Astrocyte (in vitro differentiated cells and primary cell): ENCODE measurements at places on chromosomes 4 and X. TPM values are rescaled to one million over a fixed set of nuclear protein-coding genes. Genes with fewer than 3 reads are reported as not detected.

DNA sequence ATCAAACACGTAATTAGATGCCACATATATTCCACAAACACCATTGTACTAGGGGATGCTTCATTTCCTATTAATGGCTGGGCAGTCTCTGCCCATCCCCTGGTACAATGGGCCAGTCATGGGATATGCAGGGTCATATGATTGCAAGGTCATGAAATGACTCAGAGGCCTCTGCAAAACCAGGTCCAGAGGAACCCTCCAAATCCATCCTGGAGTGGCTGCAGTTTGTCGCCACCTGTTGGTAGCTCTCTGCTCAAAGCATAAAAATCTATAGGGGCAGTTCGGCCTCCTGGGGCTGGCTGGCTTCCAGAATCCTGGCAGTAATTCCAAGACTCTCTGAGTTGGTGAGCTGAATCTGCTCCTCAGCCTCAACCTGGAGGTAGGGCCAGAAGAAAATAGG lies 22.9 kb upstream of the PUDP start:
- no peak for DNase-seq

The NRK gene
- 18.3 and 20.1 TPM in 2 replicates for total RNA-seq

- DNase-seq: peak; percentile 39
Observed at GRCh38 chrX:134599184-134599914, 58.9 kb downstream of the PLAC1 start.

DNA sequence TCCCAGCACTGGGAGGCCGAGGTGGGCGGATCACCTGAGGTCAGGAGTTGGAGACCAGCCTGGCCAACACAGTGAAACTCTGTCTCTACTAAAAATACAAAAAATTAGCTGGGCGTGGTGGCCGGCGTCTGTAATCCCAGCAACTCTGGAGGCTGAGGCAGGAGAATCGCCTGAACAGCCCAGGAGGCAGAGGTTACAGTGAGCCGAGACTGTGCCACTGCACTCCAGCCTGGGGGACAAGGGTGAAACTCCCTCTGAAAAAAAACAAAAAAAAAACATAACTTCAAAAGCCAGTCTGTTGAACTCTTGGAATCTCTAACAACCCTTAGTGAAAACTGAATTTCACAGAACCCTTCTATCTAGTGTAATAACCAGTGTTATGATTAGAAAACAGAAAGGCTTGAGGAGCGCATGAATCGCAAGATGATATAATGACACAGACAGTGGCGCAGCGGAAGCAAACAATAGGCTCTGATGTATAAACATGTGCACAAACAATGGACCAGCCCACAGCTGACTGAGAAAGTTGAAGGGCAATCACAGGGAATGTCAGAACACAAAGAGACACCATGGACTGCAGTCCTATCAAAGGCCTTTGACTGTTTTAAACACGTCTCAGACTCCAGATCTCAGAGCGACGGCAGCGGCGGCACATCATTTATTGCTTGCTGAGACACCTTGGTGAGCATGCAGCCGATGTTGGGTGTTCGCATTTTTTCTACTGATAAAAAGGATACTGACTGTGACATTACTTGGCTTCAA lies 81.6 kb downstream of the NSUN7 start:
- DNase-seq: no peak

The TRIML2 gene
- 55.7 and 63.3 TPM in 2 replicates for total RNA-seq

The CD40LG gene
- total RNA-seq: not detected in 2 replicates

DNA sequence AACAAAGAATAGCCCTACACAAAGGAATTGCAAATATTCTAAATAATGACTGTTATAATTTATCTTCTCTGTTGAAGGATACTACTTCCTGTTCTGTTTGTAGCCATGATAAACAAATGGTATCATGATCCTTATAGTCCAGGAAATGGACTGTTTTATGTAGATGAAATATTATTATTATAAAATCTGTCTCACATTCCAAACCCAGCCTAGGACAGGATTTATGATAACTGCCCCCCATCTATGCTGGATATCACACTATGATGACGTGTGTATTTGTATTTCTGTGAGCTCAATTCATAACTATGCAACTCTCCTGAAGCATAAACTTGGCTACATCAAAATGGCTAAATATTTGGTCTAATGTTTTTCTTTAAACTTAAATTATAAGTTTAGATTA lies 21.3 kb downstream of the DMD start:
- no peak for DNase-seq

GRCh38 chr4:46274717-46275116 lies 115.2 kb downstream of the GABRA2 start:
- no peak for DNase-seq

GRCh38 chrX:108426262-108426661 lies 12.0 kb downstream of the COL4A6 start:
- DNase-seq: no peak

- peak; percentile 26 for DNase-seq
Observed at GRCh38 chr4:169846396-169846795, 88.7 kb upstream of the HPF1 start.

GRCh38 chr4:84032372-84032771 lies 466.7 kb downstream of the NKX6-1 start:
- DNase-seq: no peak

The SLC10A7 gene
- total RNA-seq: 8.8 and 8.9 TPM in 2 replicates

- no peak for DNase-seq
Observed at GRCh38 chr4:109826719-109827118, 1.1 kb upstream of the RRH start.

GRCh38 chr4:14837860-14838259 lies 164.4 kb upstream of the CPEB2 start:
- no peak for DNase-seq

The LONRF3 gene
- 0.11 and 0.19 TPM in 2 replicates for total RNA-seq

- no peak for DNase-seq
Observed at GRCh38 chr4:178329226-178329872, 887.1 kb upstream of the AGA start.
